ENCODE measurements at places on chromosomes 4 and X.

- no peak for DNase-seq
Measured at GRCh38 chr4:169236873-169237626, 33.7 kb downstream of the SH3RF1 start.

DNA sequence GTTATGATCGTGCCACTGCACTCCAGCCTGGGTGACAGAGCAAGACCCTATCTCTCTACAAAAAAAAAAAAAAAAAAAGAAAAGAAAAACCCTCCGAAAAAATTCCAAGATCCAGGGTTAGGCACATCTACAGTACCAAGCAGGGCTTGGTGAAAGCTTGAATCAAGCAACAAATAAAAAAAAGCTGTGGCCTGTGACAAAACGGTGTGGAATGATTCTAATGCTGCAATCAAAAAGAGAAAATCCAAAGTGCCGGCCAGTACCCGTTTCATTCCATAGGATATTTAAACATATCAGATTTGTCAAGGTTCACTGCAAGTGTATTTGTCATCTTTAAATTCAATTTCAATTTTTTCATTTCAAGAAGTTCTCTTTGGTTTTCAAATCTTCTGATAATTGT, 20.5 kb downstream of the RWDD4 start:
- no peak for DNase-seq

- no peak for DNase-seq
Measured at GRCh38 chr4:40134206-40134917, 62.5 kb upstream of the RHOH start.

DNA sequence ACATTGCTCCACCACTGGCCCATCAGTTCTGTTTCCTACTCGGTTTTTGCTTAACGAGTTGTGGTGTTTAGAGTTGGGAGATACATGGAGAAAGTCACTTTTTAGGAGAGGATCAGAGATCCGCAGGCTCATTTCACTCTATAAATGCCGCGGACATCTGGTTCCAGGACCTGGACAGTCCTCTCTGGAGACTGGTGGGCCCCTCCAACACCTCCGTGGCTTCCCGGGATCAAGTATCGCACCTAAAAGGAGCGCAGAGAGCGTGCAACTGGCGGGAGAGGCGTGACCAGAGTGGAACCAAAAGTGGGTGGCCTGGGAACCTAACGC, 9.9 kb upstream of the CLTRN start:
- no peak for DNase-seq

DNA sequence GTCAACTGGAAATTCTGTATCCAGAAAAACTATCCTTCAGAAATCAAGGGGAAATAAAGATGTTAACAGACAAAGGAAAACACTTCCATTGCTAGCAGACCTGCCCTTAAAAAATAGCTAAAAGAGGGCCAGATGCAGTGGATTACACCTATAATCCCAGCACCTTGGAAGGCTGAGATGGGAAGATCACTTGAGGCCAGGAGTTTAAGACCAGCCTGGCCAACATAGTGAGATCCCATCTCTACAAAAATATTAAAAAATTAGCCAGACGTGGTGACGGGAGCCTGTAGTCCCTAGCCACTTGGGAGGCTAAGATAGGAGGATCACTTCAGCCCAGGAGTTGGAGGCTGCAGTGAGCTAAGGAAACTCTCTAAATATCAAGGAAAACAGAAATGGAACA, 67.4 kb downstream of the CNOT6L start:
- no peak for DNase-seq

DNA sequence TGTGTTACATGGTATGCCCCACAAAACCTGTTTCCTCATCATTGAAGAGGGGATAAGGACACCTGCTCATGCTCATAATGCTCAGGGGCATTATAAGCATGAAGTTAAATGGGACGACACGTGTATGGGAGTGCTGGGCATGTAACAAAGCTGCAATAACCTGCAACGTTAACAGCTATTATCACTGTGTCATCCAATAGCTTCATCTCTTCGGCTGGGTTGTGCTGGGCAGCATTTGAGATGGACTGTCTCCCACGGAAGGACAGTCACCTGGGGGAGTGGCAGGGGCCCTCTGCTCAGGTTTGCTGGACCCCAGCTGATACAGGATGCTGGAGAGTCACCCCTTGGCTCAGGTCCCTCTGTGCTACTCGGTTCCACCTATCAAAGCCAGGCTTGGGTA, 94.5 kb downstream of the NSUN7 start:
- no peak for DNase-seq

- no peak for DNase-seq
Measured at GRCh38 chr4:1449833-1450741, 43.8 kb upstream of the NKX1-1 start.

- no peak for DNase-seq
Measured at GRCh38 chr4:125317525-125317877, 2.7 kb downstream of the FAT4 start.

GRCh38 chr4:174133551-174133950, 149.9 kb downstream of the FBXO8 start:
- no peak for DNase-seq

- no peak for DNase-seq
Measured at GRCh38 chr4:186820391-186820891, 96.8 kb upstream of the FAT1 start.

DNA sequence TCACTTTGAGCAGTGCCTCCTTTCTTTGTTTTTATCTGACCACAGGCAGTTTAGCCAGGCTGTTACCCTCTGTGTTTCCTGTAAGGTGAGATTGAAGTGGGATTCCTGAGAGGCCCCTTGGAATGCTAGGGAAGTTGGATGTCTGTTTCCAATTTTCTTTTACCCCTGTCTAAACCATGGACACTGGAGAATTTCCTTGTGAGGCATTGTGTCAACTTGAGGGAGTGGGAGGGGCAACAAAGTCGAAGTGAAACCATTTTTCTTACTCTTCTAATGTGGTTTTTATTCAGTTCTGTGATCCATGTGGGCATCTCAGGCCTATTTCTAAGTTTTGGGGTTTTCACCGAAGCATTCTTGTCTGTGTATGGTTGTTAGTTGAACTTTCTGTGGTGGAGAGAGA, 296.1 kb upstream of the UGT8 start:
- no peak for DNase-seq

DNA sequence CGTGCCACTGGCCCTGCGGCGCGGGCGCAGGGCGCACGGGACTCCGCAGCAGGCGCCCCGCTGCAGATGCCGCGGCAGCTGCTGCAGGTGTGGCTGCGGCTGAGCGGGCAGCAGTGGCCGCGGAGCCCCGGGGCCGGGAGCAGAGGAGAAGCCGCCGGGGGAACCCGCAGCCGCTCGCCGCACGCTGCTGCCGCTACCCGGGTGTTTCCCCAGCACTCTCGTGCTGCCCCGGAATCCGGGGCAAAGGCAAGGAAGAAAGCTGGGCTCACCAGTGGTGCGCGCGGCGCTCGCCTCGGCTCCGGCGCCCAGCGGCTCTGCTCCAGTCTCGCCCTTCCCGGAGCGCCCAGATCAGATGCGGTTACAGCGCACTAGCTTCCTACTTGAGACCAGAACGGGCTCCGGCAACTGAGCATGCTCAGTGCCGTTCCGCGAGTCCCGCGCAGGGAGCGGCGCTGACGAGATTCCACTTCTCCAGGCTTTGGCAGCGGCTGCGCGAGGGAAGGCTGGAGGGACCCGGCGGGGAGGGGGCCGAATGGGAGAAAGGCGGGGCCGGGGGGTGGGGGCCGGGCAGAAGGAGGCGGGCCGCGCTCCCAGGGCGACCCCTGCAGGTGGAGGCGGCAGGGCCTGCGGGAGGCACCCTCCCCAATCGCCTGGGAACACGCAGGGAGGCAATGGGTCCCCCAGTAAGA, at the start of gene APBB2:
TSS of gene APBB2 (minus strand) at position 407 of the 689 bp plus-strand sequence. CDS start 181,288 bp downstream, outside the sequence.
- peak; percentile 74 for DNase-seq

- no peak for DNase-seq
Measured at GRCh38 chr4:180296036-180296599, 1947.1 kb upstream of the TENM3 start.

DNA sequence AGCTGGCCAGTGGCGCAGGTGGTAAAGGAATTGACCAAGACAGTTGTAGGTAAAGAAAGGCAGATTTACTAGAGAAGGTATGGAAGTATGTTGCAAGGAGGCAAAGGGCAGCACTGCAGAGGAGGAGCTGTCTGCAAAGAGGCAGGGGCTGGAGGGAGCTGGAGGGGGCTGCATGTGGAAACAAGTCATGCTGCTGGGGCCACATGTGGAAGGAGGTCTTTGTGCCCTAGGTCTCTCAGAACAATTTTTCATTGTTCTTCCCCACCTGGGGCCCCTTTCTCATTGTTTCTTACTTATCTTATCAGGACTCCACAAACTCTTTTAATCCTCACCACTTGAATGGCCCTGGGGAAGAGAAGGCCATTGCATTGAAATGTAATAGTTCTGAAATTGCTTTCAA, 144.8 kb upstream of the PLAC1 start:
- DNase-seq: no peak

DNA sequence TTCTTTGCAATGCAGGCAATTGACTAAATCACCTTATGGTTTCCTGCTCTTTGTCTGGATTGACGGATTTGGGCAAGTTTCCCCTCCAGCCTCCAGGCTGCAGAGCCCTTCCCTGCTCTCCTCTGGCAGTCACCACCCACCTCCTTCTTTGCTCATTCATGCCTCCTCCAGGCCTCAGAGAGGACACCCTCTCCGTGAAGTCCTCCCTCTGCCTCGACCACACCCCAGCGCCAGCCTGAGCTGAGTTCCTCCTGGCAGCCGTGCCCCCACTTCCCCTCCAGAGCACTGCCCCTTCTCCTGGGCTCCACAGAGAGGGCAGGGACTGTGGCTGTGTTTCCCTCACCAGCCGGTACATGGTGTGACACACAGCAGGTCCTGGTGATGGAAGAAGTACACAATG, 53.7 kb downstream of the DCTD start:
- no peak for DNase-seq

DNA sequence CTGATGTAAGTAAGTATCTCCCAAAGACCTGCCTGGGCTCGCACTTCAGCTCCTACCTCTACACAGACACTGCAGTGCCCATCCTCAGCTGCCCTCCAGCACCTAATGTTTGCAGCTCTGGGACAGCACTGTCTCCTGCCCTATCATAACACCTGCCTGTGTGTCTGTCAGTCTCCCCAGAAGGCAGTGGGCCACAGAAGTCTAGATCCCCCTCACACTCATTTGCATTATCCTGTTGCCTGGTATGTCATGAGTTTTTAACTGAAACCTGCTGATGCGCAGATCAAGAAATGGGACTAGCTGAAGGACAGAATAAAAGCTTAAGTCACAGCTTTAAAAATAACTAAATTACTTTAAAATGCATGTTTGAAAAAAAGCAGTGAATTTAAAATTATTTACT, 43.0 kb downstream of the LRP2BP start:
- DNase-seq: no peak

DNA sequence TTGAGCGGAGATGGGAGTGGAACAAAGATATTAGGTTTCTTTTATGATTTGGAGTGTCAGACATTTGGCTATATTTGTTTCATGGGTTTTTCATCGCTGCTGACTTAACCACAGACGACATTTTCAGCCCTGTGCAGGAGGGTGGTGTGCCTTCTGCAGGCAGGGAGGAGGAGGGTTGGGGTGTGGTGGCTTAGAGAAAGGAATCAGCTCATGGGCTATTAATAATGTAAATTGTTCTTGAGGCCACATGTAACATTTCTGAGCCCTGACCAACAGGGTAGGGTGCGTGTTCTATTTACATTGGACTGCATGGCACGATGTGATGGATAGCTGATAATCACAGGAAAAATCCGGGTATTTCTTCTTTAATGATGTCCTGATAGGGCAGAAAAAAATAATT, 67.6 kb downstream of the POLA1 start:
- DNase-seq: no peak

DNA sequence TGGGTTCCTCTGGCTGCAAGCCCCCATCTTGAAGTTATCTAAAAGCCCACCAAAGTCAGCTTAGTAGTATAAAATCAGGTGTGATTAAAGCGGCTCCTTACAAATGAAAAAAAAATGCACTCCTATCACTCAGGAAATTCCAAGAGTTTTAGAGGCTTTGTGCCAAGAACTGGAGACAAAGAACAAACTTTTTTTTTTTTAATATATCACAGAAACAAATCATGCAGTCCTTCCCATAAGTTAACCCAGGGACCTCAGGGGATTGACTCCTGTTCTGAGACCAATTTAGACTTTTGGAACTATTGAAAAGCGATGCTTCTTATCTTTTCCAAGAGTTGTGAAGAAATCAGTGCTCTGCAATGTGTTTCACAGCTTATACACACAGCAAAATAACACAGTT, 53.6 kb downstream of the HHIP start:
- DNase-seq: no peak

DNA sequence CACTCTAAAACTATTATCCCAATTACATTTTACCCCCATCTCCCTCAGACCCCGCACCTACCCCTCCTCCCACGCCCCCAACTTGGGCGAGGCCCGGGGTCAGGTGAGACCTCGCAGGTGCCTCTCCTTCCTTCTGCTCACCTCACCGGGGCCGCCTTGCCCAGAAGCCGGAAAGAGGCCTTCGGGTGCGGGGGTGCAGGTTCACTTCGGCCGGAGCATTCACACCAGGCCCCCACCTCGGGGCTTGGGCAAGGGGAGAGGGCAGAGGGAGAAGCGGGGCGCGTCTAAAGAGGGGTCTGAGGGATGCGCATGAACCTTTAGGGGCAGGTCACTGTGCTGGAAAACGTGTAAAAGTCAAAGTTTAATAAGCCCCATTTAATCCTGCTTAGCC, 427 bp downstream of the ZNF182 start:
- no peak for DNase-seq

- DNase-seq: no peak
Measured at GRCh38 chrX:85026170-85026569, 22.5 kb downstream of the APOOL start.

GRCh38 chrX:137178392-137178791, 144.6 kb upstream of the GPR101 start:
- DNase-seq: no peak

DNA sequence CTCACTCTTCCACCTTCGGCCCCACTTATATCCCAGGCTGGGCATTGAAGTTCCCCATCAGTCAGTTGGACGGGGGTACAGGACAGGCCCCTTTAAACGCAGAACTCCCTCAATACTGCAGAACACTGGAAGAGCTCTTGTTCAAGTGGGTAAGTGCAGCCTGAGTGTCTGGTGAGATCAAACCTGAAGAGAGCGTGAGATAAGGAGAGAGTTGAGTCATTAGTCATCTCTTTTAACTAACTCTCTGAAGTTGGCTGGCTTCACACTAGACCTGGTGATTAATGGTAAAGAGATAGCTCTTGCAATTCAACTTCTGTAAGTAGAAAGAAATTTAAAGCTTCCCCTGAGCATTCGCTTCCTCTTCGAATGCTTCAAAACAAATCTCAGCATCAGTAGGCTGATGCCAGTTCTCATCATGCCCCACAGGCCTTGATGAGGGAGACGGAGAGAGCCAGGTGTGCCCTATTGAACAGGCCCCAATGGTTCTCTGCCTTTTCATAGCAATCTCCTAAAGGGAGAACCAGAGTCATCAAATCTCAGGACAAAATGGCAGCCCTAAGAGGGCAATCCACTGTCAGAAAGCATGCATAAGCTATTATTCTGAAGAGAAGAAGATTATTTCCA, 41.0 kb upstream of the JADE1 start:
- no peak for DNase-seq

DNA sequence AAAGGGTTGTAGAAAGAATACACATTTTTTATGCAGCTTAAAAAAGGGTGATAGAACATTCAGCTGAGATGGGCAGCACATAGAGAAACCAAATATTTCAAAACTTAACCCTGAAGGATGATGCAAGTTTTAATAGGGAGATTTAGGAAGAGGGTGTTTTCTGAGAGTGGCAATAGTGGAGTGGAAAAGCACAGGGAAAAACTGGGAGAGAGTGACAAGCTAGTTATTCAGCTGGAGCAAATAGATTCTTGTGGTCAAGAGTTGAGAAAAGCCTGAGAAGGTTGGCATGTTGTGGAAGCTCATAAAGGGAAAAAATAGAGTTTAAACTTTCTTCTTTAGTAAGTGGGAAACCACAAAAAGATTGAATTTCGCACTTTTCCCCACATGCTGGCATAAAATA, 359.6 kb upstream of the PITX2 start:
- no peak for DNase-seq

All from activated T-cell treated with anti-CD3 and anti-CD28 coated beads, Interleukin-2, amount 50 U/mL, for 72 hours (primary cell).